ENCODE measurements at places on chromosomes 5 and 9.

DNA sequence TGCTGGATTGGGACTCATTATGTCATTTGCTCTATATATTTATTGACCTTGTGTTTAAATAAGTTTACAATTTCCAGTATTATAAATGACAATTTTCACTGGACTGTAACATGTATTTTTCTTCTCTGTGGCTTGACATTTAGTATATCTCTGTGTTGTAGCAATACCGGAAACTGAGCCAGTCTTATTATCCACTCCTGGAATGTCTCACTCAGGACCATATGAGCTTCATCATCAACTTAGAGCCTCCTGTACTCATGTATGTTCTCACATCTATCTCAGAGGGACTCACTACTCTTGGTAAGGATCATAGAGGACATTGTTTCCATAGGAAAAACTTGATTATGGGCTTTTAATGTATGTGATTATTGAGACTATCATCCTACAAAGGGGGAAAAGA, 66.5 kb upstream of the TLX3 start:
- no peak for DNase-seq

DNA sequence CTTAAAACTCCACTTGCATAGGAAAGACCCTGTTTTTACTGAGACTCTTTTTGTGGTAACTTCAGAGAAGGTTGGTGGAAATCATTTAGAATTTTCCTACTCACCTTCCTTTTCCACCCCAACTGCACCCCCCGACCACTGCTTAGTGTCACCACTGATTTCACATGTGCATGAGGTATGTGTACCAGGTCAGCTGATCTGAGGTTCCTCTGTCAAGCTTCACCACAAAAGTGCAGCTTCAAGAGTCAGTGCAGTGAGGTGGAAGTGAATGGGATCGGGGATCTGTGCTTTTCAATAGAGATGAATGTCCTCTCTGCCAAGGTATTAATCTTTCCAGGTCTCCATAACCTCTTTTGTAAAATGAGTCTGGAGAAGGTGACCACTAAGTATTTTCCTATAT, 260.5 kb upstream of the WWC1 start:
- no peak for DNase-seq

DNA sequence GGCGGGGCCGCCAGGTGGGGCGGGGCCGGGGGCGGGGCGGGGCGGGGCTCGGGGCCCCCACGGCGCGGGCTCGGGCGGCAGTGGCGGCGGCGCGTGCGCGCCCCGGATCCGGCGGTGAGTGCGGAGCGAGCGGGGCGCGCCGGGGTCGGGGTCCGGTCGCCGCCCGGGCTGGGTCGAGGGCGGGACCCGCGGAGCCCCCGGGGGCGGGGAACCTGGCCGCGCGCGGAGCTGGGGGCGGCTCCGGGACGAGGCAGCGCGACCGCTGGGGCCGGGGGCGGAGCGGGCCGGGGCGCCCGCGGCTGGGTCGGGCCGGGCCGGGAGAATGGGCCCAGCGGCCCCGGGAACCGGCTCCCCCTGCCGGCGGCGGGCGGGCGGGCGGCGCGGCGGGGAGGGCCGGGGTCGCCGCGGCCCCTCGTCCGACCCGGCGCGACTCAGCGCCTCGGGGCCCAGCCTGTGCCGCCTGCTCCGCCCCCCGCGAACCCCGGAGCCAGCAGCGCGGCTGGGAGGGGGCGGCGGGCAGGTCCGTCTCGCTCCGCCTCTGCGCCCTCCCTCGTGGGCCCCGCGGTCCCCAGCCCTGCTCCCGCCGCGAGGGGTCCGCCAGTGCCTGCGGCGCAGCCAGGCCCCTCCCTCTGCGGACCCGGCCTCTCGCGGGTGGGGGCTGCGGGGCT, 3.1 kb downstream of the EGFL7 start:
- DNase-seq, result no peak

- DNase-seq, result no peak
These were observed 141.6 kb upstream of the CHD1 start for GRCh38 chr5:99070362-99070761.

DNA sequence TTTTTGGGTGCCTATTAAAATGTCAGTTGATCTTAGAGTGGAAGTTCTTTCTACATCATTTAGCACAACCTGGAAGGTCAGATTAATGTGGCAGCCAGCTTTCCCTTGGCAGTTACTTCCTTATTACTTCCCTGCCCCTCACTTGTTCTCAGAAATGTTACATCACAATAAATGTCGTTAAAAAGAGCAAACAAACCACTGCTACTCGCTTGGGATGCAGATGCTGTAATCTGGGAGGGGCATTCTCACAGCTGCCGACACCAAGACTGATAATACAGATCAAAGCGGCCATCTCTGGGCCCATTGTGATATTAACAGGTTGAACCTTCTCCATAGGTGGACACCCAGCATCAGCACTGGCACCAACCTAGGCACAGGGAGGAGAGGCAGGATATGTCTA, 29.3 kb downstream of the PLAC8L1 start:
- DNase-seq, result no peak

DNA sequence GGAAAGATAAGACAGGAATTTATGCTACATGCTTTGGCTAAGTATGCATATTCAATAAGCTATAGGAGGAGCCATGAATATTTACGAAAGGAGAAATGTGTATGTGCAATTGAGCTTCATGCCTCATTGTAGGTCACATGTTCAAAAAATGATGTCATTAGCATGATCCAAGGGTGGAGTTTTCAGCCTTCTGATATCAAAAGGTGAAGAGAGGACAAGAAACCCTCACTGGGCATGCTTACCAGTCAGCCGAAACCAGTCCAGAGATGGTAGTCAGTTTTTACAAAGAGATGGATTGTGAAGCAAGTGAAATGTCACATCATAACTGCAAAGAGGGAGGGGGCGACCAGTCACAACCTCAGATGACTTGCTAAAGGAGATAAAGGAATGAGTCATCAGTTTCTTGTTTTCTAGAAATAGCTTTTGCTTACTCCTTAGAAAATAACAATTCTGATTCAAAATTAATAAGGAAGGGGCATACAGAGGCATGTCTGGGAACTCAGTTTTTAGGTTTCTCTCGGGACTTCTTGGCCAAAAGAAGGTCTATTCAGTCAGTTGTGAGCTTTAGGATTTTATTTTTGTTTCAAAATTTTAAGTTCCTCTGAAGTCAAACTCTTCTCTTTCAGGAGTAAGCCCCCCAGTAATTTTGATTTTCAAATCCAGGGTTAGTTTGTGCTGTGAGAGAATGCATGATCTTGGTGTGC, 1067.8 kb upstream of the EDIL3 start:
- DNase-seq, result no peak

- DNase-seq, result no peak
These were observed 57.6 kb downstream of the PFDN1 start for GRCh38 chr5:140245341-140245740.

- no peak for DNase-seq
These were observed 466.9 kb upstream of the ARRDC3 start for GRCh38 chr5:91850031-91850430.

DNA sequence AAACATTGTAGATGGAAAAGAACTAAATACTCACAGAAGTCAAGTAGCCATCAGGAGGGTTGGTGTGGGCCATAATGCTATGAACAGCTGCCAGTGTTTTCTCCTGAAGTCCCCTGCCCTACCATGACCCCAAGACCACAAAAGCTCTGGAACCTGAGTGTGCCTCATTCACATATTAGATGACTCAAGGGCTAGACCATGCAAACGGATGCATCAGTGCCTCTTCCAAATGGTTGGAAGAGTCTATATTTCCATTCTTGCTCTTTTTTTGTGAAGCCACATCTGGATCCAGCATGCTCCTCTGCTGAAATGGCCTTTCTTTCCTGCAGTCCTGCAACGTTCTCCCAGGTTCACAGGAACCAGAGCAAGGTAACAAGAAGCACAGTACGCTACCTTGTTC, 136.6 kb upstream of the EPB41L4A start:
- no peak for DNase-seq

- DNase-seq, result no peak
These were observed 46.1 kb downstream of the PRR16 start for GRCh38 chr5:120510098-120510637.

GRCh38 chr5:129135633-129136032, 41.1 kb downstream of the ISOC1 start:
- DNase-seq, result no peak

Measured in cortex of kidney (tissue), 1 donor.